ENCODE measurements at places on chromosomes 12 and 14.
A peak's percentile ranks its signal among the peaks of the same experiment; 100 is the strongest.

GRCh38 chr14:96203635-96204034 lies 1.0 kb upstream of the BDKRB2 start:
- no peak for DNase-seq

- no peak for DNase-seq
Observed at GRCh38 chr12:40375076-40375475, 150.3 kb downstream of the LRRK2 start.

GRCh38 chr14:65033181-65033580 lies 46.5 kb downstream of the FNTB start:
- no peak for DNase-seq

DNA sequence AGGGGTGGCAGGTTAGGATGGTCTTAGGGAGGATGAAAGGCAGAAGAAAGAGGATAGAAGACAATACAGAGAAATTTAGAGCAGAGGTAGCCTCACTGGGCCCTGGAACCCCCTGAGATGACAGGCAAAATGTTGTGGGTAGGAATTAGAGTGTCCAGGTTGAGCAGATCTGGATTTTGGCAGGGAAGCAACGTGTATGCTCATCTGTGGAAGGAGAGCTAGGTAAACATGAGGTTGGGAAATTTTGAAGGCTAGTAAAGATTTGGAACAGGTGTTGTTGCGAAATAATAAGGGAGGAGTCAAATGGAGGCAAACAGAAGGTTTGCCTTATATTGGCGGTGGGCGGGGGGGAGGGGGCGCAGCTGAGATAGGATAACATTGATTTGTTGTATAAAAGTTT lies 5.3 kb downstream of the HSD17B6 start:
- DNase-seq: no peak

DNA sequence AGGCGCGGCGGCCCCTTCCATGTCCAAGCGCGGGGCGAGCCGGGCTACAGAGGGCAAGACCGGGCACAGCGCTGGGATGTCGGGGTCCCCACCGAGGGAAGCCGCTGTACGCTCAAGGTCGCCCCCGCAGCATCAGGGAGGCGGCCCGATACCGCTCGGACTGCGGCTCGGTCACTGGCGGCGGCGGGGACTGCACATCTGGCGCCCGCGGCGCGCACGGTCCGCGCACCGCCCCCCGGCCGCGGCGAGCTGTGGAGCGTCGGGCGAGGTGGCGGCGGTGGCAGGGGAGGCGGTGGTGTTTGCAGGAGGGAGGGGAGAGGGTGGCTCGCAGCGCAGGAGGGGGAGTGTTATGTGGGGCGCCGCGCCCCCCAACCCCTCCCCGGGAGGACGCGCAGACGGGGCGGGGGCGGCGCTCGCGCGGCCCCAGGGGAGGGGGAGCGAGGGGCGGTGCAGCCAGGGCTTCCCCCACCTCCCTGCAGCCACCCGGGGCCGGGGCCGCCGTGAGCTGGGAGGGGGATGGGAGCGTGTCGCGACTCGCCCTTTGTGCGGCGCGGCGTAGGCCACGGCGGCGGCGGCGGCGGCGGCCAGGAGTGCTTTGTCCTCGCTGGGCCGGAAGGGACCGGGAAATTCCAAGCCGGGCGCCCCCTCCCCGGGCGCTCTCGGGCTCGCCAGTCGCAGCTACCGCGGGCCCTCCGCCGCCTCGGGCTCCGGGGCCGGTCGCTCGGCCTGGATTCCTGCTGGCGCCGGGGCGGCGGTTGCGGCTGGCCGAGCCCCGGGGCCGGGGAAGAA lies at the start of gene NUAK1:
Gene NUAK1, minus strand, starts transcription at position 322 of the 789 bp plus-strand sequence. Its CDS starts 301 bp downstream, at position 21.
- DNase-seq: peak; percentile 21

DNA sequence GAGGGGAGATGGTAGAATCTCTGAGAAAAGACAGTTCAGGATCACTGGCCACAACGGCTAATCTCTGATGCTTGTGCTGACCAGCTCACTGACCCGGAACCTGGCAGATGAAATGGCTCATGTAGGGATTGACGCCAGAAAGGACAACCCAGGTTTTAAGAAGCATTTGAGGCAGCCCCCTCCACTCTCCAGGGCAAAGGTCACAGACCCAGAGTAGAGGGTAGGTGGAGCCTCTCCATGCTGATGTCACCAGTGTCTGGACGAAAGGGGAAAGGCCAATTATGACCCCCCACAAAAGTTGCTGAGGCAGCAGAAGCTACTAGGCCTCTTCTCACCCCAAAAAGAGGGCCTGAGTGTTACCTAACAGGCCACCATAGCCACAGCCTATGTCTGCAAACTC lies 1.2 kb downstream of the METTL1 start:
- no peak for DNase-seq

- no peak for DNase-seq
Observed at GRCh38 chr14:33232031-33232430, 293.4 kb downstream of the NPAS3 start.

GRCh38 chr12:100077367-100077766 lies 65.3 kb downstream of the BLTP3B start:
- DNase-seq: no peak

DNA sequence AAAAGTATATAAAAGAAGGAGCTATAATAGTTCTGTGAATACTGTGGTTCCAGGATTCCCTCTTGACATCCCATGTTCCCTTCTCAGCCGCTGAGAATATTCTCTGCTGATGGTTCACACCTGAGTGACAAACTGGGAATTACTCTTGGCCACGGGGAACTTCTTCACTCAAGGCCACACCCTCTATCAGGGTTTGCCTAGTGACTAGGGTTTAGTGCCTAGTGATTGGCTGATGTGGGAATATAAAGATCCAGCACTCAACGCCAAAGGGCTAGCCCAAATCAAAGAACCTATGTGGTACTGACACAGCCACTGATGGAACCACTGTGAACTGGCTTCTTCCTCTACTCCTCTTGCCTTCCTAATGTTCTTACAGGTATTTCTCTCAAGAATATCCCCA lies 248.4 kb downstream of the ASCL1 start:
- no peak for DNase-seq

DNA sequence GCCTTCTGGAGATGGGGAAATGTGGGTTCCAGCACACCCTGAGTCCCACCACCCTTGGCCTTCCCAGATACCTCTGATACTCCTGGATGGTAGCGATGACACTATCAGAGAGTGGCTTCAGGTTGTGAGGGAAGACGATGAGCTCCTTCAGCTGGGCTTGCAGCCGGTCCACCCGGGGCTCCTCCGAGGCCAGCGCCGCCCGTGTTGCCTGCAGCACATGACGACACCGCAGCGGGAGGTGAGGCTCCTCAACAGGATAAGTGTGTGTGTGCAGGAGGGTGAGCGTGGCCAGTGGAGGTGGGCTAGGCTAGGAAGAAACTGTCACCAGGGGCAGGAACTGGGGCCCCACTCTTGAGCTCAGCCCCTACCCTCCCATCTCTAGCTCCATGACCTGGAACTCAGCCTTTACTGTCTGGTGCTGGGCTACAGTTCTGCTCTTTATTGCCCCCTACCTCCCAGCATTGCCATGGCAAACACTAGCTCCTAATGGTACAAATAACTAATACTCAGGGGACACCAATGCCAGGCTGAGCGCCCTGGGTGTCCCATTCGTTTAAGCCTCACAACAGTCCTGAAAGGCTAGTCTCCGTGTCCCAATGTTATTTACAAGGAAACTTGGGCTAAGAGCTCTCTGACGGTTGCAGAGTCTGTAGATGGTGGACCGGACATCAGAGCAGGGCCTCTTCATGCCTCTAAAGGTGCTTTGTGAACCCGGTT lies 64.1 kb downstream of the SYNE3 start:
- no peak for DNase-seq

DNA sequence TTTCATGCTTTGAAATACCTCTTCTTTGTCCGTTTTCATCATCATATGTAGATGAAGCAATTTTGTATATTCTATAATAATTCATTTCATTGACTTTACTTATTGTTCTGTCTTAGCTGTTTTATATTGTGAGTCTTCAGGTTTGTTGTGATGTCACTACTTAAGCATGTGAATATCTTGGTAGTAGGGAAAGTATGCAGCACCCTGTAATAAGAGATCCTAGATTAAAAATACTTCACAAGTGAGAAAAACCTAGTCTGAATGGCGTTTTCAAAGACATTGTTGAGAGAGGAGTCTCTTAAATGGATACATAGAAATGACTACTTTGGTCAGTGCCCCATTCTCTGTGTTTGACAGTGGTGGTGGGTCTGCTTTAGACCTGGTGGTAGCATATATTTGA lies 61.4 kb downstream of the SLC16A7 start:
- no peak for DNase-seq

DNA sequence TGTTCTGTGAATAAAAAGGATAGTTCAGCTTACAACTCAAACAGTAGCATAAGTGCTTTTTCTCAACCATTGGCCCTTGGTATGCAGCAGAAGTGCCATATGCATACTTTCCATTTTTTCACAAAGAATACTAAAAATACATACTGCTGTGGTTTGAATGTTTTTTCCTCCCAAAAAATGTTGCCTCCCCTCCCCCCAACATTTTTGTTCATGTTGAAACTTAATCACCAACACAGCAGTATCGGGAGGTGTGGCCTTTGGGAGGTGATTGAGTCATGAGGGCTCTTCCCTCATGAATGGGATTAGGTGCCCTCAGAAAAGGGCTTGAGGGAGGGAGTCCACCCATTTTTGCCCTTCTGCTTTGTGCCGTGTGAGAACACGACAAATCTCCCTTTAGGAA lies 198.6 kb downstream of the ESR2 start:
- peak; percentile 19 for DNase-seq

- DNase-seq: peak; percentile 7
Observed at GRCh38 chr12:22626406-22626805, 1.4 kb downstream of the ETNK1 start.

DNA sequence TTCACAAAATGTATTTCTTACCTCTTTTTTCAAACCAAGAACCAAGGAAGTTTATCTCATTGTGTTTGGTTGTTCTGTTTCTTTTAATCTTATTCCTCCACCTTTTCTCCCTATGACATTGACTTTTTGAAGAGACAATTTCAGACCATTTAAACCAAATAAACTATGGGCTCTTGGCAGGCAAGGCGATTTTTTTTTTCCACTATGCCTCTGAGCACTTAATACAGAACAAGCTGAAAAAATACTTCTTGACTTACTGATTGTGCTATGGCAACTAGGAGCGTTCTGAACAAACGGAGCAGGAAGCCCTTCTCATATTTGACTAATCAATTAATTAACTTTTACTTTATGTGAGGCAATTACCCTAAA lies 98.0 kb downstream of the ZNF664 start:
- no peak for DNase-seq

DNA sequence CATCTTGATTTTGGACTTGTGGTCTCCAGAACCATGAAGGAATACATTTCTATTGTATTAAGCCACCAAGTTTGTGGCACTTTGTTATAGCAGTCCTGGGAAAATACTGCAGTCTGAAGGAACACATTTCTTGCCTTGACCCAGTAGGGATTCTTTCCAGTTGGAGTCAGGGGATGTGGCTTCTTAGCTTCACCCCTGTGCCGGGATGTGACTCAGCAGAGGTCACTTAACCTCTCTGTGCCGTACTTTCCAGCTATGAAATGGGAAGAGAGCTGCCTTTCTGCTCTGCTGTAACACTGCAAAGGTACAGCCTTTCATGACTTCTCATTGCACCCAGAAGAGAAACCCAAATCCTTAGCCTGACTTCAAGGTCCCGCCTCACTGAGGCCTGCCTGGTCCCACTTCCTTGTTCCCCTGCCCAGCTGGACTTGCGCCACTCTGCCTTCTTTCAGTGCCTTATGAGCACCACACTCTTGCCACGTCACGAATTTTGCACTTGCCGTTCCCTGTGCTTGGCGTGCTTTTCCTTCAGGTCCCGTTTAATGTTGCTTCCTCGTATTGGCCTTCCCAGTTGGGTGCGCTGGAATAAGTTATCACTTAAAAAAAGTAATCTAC lies 24.2 kb downstream of the CHST11 start:
- DNase-seq: no peak

DNA sequence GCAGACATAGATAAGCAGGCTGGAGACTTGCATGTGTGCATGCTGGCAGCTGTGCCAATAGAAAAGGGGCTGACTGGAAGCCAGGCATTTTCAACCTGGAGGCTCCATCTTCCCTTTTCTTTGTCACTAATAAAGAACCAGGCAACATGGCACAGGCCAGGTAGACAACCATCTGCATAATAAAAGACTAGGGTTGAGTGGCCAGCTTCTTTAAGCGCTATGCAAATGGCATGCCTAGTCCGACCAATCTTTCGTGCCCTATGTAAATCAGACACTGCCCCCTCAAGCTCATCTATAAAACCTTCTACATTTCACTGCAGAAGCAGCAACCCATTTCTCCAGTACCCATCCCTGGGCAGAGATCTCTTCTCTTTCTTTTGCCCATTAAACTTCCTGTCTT lies 4.6 kb upstream of the KLRC1 start:
- no peak for DNase-seq

DNA sequence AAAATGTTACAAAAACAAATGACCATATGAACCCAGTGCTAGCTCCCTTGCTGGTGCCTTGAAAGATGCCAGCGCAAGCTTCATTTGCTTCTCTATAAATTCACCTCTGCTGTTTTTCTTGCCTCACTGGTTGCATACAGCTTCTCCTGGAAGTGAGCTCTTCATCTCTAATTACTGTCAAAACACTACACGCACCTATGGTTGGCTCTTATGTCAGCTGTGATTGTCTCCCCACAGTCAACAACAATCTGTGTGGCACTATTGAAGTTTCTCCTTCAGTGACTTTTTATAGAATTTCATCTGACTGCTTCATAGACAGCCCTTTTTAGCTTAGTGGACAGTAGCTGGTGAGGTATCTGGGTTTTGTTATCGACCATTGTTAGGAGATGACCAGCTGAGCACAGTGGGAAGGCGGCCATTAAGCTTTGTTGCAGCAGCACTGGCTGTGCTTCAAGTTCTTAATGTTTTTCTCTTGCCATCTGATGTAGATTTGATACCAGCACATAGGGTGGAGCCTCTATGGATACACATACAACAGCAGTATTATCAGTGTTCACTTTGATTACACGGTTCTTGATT lies 131.8 kb downstream of the KITLG start:
- no peak for DNase-seq

DNA sequence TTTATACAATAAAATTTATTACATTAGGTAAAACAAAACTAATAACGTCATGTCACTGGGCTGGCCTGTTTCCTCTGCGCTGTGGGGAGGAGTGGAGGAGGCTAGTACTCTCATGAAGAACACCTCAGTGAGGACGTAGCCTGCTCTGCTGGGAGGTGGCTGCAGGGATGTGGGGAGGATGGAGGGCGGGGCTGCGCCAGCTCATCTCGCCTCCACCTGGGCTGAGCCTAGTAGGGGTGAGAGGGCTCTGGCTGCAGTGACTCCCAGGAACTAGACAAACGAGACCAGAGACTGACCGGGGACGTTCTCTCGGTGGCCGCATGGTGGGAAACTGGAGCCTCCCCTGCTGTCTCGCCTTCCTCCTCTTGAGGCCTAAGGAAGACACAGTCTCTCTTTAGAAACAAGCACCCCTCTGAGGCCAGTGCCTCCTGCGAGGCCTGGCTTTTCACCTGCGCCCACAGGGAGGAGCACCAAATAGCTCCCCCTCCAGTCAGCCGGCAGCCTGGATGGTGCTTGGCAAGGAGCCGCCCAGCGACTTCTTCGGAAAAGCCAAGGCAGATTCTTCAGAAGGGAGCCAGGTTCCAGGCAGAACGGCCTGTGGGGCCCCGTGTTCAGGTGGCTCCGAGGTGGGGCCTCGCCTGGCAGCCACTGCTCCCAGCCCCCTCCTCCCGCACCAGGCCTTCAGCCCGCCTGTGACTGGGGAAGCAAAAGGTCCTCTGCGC lies 62.4 kb downstream of the PLEKHG3 start:
- DNase-seq: no peak

- no peak for DNase-seq
Observed at GRCh38 chr14:66293533-66294105, 192.6 kb upstream of the CCDC196 start.
